HFFc6 (cell line): ENCODE measurements at places on chromosomes 2 and 18. TPM values are rescaled to one million over a fixed set of nuclear protein-coding genes. Genes with fewer than 3 reads are reported as not detected.
A peak's percentile ranks its signal among the peaks of the same experiment; 100 is the strongest.

GRCh38 chr2:168300460-168300859, 53.1 kb upstream of the STK39 start:
- no peak for DNase-seq

DNA sequence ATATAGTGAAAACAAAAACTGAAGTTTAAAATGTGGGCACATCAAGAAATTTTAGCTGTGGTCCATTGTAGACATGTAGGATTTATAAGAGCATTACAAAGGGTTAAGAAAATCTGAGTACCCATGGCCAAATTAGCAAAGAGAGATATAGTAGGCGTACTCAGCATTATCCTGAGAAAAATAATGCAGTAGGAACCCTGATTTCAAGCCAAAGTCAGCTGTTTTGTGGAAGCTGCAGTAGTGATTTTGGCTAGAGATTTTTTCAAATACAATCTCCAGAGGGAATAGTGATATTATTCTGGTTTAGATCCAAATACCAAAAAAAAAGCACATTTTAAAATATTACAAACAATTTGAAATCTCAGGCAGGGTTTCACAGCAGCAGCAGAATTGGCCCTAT, 450.9 kb downstream of the FBXO15 start:
- no peak for DNase-seq

DNA sequence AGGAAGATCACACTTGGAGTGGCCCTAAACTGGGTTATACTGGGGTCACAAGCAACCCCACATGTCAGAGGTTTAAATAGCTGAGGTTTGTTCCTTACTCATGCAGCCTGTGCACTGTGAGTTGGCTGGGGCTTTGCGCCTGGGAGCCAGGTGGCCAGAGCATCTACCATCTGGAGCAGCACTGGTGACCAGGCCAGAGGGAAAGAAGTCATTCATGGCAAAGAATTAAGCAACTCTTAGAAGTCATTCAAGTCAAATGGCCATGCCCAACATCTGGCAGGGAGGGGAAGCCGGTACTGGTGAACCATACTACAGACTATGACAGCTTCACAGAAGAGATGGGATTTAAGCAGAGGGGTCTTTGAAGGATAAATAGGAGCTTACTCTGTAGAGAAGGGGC, 90.7 kb downstream of the POLR1A start:
- no peak for DNase-seq

DNA sequence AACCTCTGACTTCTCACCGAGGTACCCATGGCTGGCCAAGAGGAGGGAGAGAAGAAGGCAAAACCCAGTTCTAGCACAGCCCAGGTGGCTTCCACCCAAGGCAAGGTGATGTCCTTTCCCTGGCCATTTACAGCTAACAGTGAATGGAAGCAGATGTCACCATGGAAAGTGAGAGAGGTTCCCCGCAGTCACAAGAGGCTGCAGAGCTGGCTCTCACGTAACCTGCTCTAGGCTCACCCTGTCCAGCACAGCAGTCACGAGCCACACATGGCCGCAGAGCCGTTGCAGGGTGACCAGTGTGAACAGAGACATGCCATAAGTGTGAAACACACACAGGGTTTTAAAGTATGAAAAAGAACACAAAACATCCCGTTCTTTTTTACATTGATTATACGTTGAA, 169.4 kb downstream of the TNS1 start:
- DNase-seq: no peak

The FAM110C gene
- total RNA-seq: not detected in 3 replicates

DNA sequence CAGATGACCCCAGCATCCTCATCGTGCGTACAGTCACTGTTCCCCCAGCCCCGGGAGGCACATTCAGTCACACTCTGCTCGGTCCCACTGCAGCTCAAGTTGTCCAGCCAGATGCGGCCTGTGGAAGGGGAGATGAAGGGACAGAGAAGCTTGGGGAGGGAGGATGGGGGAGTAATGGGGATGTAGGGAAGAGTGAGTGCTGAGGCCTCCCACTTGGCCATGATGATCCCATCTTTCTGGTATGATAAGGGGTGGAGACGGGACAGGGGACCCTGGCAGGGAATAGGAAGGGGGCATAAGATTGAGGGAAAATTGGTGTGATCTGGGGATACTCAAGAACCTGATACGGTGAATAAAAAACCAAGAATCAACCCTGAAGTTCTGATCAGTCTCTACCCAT, 3.5 kb downstream of the LOXL3 start:
- DNase-seq: no peak

- DNase-seq: no peak
Measured at GRCh38 chr18:3048121-3048520, 35.2 kb upstream of the LPIN2 start.

DNA sequence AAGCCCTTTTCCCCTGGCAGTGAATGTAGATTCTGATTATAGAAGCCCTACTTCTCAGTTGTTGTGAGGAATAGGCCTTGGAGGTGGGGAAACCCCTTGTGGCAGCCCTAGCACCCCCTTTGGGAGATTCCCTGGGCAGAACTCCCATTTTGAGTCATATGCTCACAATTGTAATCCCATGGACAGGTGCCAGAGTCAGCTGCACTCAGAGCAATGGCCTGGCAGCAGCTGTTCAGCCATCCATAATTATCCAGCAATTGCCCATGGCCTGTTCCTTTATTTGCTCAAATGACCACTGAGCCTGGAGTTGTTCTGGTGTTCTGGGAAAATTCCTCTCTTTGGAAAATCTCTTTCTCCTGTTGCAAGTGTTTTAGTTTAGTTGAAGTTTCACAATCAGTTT, 71.7 kb downstream of the PTRHD1 start:
- DNase-seq: peak; percentile 58
